ENCODE measurements at places on chromosomes 11 and 22.

DNA sequence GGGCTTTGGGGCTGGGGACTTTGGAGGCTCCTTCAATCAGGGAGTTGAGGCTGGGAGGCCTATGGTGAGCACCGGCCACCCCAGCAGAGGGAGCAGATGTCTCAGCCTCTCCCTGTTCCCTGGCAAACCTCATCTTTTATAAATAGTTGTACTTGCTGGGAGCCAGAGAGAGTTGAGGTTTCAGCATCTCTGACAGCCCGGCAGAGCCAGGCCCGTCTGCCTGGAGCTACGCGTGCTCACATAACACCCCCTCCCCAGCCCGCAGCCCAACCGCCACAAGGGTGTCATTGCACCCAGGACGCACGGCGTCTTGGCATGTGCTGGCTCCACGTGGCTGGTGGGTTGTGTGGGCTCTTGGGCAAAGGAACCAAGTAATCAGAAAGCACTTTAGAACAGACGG is 127.1 kb downstream of the CHST1 start:
- DNase-seq = no peak

DNA sequence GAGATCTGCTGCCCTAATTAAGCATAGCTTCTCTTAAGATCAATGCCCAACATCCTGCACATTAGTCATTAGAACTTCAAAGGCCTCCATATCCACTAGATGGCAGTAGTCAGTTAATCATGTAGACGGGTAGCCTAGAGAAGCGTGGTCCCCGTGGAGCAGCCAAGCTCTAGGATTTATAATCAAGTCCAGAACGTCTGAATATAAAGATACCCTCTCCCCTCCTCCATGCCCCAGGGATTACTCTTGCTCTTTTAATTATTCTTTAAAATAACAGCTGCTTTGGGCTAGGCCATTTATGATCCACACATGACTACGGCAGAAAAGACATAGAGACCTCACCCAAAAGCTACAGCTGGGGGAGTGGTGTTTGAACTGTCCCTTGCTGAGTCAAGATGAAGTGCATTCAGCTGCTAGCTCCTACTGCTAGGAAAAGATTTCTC is 327.6 kb upstream of the PLET1 start:
- peak; percentile 78 for DNase-seq

- DNase-seq = no peak
Observed at GRCh38 chr11:32143378-32143777, 52.5 kb downstream of the RCN1 start.

DNA sequence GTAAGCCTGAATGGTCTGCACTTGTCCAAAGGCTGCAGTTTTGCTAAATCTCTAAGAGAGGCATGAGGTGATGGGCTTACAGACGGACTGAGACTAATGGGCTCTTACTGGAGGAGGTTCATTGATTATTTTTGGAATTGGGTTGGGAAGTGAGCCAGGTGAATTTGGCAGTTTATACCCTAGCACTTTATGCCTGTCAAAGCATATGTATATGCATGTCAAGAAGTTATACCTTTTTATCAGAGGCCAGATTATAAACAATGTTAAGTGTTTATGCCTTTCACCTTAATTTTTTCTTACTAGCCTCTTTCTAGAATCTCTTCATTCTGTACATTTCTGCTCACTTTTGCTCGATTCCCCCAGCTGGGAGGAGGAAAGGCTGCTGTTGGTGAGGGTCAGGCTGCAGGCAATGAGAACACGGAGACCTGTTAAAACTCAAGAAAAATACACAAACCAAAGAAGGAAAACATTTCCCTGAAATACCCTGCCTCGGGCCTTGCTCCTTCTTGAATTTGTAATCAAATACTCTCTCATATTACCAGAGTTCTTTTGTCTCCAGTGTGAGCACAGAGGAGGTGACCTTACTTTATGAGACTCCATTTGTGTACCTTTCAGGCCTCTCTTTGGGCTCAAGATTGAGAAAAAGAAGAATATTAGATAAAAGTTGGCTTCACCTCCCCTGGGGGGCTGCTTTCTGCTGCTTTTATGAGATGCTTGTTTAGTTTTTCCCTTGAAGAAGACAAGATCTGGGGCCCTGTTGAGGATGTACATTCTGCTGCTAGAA is 19.6 kb downstream of the NAT10 start:
- no peak for DNase-seq

DNA sequence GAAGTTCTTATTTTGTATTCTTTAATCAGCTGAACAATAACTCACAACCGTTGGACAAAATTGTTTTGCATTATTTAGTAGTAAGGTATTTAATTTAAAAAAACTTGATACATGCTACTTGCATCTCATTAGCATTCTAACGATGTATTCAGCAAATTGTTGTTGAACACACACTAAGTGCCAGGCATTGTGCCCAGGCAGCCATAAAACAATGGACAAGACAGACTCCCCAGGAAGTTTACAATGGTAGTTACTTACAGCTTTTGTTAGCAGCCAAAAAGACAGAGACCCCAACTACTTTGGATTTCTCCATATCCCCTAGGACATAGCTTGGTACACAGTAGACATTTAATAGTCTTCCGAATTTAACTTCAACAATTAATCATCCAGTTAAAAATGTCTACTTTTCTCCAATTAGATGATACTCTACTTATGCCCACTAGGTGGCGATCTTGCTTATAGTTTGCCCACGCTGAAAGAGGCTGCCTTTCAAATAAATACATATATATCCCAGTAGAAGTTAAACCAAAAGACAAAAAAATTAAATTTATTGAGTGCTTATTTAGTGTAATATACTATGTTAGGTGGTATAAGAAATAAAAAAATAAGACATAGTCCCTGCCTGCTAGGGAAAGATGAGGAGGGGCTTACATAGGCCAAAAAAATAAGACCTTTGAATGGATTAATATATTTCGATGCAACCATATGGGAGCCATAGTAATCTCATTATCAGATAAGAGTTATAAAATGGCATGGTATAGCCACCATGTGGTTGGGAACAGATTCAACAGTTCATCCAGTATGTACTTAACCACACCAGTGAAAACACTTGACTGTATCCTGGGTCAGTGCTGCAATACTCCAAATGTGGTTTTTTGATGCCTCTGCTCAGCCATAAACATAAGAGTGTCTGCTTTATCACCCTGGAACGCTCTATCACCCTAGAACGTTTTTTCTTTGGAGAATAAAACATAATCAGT is 2.0 kb upstream of the FJX1 start:
- DNase-seq = peak; percentile 57

DNA sequence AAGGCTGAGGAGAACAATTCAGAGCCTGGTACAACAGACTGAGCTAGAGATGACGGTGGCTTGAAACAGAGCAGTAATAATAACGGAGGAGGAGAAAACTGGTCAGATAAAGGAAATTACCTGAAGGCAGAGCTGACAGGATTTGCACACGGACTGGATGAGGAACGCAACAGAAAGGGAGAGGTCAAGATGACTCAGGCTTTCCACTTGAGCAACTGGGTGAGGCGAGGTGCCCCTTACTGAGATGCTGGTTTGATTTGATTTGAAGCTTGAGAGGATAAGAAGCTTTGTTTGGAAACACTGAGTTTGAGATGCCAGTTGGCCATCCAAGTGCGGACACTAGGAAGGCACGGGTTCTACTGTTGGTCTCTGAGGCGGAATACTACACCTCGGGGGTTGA is 35.4 kb upstream of the NRIP3 start:
- peak; percentile 70 for DNase-seq

- no peak for DNase-seq
Observed at GRCh38 chr11:119077839-119078238, 6.8 kb upstream of the HMBS start.

DNA sequence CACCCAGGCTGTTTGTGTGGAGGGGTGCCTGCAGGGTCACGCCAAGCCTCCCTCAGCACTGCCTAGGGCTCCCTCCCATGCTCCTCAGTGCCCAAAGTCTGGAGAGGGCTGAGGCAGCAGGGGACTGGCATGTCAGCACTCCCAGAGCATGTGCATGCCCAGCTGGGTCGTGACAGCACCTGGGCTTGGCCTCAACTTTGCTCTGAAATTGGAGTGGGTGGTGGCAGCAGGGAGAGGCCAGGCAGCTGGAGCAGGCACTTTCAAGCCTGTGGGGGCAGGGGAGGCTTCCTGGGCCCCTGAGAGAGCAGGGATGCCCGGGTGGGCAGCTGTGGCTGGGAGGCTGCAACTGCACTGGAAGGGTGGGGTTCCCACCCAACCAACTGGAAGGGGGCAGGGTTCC is 35.6 kb upstream of the DDX10 start:
- DNase-seq = no peak

DNA sequence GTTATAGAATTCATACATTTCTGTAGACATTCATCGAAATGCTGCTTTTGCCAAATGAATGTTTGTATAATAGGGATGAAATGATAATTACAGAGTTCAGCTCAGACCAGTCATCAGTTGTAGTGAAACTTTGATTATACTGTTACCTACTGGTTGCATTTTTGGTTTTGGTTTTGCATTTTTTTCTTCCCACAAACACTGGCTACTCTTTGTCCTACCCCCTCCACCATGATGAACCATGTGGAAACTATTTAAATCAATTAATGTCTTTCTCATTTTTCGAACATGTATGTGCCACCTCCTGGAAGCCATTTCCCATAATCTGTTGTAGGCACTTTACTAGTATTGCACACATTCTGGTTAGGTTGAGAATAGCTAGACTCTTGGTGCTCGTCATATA is 75.3 kb upstream of the MTNR1B start:
- no peak for DNase-seq

DNA sequence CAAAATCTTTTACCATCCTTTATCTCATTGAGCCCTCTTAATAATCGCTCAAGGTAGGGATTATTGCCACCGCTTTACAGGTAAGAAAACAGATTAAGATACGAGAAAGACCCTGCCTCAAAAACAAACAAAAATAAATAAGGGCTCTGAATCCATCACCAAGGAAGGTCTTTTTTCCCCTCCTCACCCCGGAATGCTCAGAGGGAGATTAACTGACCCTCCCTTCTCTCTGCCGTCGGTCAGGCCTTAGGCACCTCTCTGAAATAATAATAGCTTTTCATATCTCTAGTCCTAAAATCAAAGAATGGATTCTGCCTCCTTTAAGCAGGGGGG is 620 bp upstream of the ATG2A start:
- no peak for DNase-seq

DNA sequence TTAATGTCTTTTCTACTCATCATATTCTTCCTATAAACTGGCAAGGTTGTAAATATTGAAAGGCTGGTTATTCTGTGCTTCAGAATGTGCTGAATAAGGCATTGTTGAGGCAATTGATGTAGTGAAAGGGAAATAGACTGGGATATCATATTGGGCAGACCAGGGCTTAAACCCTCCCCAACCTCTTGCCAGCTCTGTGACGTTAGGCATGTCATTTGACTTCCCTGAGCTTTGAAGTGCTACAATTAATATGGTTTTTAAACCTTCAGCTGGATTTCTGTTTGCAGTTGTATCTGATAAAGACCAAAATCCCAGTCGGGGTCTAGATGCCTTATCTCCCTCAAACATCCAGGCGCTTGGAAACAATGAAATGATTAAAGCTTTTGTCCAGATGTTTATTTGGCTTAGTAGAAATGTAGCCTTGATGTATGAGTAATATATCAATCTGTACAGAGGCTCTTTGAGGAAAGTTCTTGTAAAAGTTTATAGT is 208.1 kb downstream of the DBX1 start:
- no peak for DNase-seq

DNA sequence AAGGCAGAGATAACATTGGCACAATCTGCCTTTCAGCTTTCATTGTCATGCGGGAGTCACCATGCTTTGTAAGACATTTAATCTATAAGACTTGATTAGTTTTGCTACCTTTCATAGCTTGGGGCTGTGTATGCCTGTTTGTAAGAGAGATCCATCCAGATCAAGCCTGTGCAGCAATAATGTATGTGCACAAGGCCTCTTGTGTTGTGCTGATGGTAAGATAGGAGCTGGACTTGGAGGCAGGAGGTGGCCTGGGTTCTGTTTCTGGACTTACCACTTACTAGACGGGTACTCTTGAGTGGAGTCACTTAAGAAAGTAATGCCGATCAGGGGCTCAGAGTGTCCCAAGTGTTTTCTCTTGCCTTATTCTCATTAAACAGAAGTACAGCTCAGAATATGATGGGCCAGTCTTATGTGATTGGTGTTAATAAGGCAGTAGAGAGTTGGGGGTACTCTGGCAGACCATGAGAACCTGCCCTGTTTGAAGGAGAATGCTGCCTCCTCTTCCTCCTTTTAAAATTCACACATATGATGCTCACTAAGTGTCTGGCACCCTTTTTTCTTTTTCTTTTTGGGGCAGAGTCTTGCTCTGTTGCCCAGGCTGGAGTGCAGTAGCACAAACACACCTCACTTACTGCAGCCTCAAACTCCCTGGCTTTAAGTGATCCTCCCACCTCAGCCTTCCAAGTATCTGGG is 30.9 kb downstream of the PTPRJ start:
- DNase-seq = no peak

DNA sequence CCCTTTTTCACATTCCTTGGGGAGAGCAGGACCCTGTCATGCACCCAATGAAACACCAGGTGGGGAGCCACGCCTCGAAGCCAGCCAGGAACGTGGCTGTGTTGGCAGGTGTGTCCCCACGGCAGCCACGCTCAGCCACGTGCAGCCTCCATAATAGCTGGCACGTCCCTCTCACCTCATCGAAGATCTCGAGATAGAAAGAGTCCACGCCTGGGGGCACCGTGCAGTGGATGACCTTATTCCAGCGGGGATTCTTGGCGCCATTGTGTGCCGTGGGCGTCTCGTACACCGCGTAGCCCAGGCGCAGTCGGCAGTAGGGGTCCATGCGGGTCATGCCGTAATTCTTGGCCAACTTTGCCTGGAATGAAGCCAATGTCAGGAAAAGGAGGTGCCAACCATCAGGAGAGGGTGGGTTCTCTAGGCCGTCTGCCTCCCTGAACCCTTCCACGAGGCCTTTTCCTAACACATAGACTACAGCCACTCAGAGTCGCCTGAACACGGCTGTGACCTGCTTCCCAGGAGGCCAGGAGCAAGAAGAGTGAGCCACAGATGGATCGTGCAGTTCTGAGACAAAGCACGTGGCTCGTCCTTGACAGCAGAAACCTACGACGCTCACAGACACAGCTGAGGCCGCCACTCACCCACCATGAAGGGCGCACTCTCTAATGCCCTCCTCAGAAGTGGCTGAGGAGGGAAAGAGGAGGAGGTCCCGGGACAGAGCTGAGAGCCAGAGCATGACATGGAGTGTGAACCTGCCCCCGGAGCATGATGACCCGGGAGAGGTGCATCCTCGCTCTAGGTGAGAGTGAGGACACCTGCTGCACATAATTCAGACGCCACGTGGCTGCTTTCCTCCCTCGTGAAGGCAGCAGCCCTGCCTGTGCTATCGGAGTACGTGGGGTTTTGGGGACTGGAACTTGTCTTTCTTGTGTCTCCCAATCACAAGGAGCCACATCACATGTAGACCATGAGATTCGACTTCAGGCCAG is 19.1 kb downstream of the TOLLIP start:
- DNase-seq = no peak

- DNase-seq = no peak
Observed at GRCh38 chr22:49799431-49800075, 28.1 kb downstream of the BRD1 start.

- DNase-seq = peak; percentile 54
Observed at GRCh38 chr11:120929664-120930154, 94.2 kb upstream of the TBCEL start.

GRCh38 chr11:130728185-130729180 is 187.8 kb downstream of the SNX19 start:
- no peak for DNase-seq

- no peak for DNase-seq
Observed at GRCh38 chr22:46360891-46361290, 25.4 kb downstream of the TRMU start.

GRCh38 chr11:96222102-96222501 is 120.9 kb downstream of the MAML2 start:
- no peak for DNase-seq
